ENCODE measurements at places on chromosomes 1 and 21.

DNA sequence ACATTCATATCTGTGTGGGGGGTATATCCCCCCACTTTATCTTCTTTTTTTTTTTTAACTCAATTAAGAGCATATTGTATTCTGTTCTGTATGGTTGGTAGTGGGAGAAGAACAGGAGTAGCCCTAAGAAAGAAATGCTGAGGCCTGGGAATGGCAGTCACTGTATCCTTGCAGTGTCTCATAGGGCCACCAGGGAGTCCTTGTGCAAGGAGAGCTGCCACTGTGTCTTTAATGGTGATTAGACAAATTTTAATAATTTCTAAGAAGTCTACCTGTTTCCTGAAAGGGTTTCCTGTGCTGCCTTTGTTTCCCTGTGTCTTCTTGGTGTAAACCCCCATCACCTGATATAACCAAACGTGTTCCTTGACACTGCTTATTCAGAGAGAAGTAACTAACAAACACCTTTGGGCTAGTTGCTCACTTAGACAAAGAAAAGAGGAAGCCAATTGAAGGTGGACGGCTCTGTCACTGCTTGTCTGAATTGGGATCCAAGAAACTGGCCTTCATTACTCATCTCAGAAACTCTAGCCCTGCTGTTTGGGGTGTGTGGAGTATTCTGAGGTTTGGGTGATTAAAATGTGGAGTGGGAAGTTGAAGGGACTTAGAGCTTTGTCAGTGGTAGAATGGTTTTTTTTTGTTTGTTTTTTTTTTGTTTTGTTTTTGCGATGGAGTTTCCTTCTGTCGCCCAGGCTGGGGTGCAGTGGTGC is 15.2 kb downstream of the GIPC2 start:
- no peak for DNase-seq

GRCh38 chr1:172382990-172383389 is 37.5 kb upstream of the C1orf105 start:
- no peak for DNase-seq

GRCh38 chr1:210123383-210123782 is 109.2 kb upstream of the SERTAD4 start:
- no peak for DNase-seq

DNA sequence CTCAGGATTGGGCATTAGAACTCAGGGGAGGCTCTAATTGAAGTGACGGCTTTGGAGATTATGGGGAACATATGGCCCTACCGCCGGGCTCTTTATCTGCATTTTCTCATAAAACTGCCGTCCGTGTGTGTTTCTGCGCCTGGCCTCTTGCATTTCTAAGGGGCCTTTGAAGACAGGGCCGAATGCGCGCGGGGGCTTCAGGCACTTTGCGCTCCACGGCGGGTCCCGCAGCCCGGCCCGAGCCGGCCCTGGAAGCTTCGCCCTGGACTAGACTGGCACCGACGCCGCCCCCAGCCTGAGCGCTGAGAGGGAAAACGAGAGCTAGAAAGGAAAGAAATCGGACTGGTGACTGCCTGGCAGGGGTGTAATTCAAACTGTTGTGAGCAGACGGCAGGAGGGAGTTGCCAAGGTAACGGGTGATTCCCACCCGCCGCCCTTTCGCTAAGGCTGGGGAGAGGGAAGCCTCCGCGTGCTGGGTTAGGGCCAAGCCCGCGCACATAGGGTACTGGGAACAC is 120.7 kb downstream of the LMX1A start:
- no peak for DNase-seq

DNA sequence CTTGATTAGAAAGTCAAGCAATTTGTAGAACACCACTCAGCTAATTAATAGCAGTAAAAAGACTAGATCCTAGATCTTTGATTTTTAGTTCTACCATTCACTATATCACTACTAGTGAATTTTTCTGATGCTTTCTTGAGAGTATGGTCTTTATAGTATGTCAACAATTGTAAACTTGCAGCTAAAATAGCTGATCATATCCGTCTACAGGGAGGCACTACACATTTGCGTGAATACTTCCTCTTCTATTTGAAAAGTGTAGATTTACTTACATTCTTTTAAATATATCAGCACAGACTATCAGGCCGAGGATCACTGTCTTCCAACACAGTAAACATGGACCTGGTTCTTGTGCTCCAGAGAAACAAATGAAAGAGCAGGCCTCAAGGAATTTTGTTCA is 18.6 kb upstream of the PTPRC start:
- no peak for DNase-seq

DNA sequence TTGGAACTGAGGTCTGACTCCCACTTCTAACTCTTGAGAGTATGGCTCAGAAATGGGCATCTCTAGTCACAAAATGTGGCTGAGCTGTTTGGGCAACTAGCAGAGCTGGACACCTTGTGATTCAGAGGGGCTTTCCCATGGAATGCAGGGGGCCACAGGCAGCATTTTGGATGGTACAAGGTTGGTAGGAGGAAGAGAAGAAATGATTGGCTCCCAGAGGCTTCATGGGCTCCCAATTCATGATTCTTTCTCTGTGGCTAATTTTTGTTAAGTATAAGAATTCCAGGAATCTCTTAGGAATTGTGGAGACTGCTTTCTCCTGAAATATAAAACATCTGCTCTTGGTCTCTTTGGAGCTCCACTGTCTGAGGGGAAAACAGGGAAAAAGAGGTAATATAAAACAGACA is 49.7 kb downstream of the PBX1 start:
- DNase-seq: no peak

- no peak for DNase-seq
Observed at GRCh38 chr1:204203206-204203767, 7.0 kb upstream of the KISS1 start.

DNA sequence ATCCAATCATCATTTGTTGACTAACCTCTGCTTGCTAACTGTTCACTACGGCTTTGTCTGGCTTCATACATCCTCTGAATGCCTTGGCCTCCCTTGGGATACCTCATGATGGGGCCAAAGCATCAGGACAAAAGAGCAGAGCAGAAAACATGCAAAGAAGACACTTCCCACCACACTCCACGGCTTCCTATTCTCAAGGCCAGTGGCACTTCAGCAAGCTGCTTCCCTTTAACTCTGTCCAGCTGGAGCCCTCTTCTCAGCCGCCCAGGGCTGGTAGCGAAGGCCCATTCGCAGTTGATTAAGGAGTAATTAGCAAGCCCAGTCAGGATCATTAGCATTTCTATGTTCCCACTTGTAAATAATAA is 224.3 kb upstream of the FGGY start:
- DNase-seq: no peak

Measured in HT1080 (cell line).